Hematopoietic multipotent progenitor cell (in vitro differentiated cells): ENCODE measurements at places on chromosomes 16 and 17. TPM values are rescaled to one million over a fixed set of nuclear protein-coding genes. Genes with fewer than 3 reads are reported as not detected.

HOXB1 gene
- not detected for total RNA-seq

TVP23A gene
- total RNA-seq, result 4.0 TPM

MEFV gene
- 0.81 TPM for total RNA-seq

HSD17B2 gene
- total RNA-seq, result under 0.01 TPM

DNA sequence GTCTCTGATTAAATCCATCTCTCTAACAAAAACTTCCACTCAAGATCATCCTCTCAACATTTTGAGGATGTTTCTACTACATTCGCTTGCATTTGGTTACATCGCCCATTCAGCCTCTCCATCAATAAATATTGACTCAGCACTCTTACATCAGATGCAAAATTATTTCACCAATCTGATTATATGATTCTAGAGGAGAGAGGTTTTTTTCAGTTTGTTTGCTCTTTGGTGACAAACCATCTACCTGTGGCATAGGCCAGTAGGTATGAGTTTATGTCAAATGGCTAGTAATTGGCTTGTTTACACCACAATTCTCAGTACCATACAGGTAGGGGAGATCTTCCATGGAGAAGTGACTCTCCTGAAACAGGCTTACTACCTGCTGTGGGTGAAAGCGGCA is 52.3 kb downstream of the TOX3 start:
- DNase-seq, result no peak

DNA sequence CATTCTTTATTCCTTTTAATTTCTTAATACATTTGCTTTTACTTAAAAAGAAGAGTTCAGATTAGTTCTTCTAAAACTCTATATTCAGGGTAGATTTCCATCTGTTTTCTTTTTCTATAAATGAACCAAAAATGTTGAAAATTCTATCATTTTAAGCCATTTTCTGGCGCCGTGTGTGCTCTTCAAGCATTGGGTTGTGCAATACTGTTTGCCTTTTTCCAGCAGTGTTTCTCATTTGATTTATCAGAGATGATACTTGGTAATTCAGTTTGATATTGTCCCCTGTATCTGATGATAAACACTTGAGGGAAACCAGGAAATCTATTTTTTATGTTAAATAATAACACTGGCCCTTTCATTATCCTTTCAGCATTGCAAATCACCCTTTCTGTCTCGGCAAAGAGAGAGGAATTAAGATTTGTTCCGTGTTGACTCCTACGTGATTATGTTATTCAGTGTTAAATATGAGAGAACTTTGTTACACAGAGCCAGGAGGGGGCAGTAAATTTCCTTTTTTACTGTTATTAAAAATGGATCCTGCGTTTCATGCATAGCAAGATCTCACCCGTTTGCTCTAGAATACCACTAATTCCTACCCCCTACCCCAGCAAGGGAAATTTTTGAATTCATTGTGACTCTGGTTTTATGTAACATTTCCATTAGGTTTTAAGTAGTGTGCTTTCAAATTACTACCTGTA is 606.9 kb upstream of the RBFOX1 start:
- DNase-seq, result peak; percentile 74

- no peak for DNase-seq
Measured at GRCh38 chr17:81400996-81401722, 5.9 kb downstream of the BAHCC1 start.

GRCh38 chr16:88815901-88816589 is 4.3 kb upstream of the APRT start:
- DNase-seq, result no peak

- no peak for DNase-seq
Measured at GRCh38 chr16:21614896-21615295, 15.5 kb downstream of the METTL9 start.

DNA sequence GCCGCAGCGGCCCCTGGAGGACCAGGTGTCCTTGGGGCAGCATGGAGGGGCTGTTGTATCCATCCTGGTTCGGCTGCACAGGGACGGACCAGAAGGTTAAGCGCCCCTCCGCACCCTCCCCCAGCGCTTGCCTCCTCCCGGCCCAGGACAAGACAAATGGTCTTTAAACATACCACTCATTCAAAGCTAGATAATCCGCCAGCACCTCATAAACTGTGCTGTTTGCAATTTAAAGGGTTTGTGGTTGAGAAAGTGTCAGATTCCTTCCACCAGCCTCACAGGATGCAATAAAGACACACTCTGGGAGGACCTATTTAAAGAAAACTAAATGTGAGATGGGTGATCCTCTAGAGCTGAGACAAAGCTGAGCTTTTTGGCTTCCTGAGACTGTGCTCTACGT is 426.2 kb upstream of the EEF2KMT start:
- DNase-seq, result no peak

GRCh38 chr16:70577256-70577698 is 53.7 kb downstream of the SF3B3 start:
- DNase-seq, result no peak
